Activated CD8-positive, alpha-beta memory T cell treated with anti-CD3 and anti-CD28 coated beads for 4 hours (primary cell): ENCODE measurements at places on chromosomes 4 and X.

- no peak for DNase-seq
Measured at GRCh38 chrX:103932133-103932532, 30.3 kb upstream of the TMSB15B start.

DNA sequence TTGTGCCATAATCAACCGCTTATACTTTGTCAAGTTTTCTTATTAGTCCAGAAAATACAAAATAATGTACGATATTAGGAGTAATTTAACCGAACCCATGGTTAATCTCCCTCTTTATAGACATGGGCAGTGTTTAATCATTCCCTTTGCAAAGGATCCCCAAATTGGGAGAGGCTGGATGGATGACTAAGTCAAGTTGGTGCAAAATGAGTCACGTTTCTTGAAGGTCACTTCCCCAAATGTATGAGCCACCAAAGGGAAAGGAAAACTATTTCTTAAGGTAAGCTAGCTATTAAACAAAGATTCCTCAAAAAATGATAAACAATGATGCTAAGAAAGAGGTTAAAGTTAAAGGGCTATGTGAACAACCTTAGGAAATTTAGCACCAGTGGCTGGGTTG, 17.5 kb downstream of the MAML3 start:
- no peak for DNase-seq

DNA sequence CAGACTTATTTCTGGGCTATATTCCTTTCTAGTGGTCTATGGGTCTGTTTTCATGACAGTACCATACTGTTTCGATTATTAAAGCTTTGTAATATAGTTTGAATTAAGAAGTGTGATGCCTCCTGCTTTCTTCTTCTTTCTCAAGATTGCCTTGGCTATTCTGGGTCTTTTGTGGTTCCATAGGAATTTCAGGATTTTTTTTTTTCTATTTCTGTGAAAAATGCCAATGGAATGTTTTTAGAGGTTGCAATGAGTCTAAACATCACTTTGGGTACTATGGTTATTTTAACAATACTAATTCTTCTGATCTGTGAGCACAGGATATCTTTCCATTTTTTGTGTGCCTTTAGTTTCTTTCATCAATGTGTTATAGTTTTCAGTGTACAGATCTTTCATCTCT, 204.3 kb upstream of the HCCS start:
- no peak for DNase-seq

DNA sequence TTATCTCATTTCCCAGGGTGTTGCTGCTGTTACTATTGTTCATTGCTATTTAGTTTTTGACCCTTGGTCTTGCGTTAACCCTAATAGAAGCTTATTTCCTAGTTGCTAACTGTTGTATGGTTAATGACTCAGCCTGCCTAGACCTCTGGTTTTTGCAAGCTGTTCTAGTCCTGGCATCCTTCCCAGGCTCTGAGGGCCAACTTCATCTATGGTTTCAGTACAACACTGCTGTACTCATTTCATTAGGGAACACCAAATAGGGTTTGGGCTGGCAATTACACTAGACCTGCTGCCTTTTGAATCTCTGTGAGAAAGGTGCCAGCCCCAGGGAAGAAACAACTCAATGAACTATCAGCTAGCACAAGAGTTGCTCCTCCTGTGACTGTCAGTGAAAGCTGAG, 59.6 kb downstream of the DCX start:
- no peak for DNase-seq

DNA sequence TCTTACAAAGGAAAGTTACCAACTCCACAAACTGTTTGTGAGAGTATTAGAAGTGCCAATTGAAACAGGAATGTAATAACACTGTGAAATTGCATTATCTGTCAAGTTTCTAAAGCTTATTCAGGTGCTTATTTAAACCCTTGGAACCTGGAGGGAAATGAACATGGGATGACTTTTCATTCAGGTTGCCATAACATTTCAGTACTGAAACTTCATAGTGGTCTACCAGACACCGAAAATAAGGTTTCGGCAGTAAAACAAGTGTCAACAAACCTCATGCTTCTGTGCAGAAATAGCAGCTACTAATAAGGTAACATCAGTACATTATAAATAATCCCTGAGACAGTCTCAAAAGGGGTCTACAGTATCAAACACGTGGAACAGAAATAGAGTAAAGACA, 890.7 kb upstream of the INTU start:
- DNase-seq = no peak

DNA sequence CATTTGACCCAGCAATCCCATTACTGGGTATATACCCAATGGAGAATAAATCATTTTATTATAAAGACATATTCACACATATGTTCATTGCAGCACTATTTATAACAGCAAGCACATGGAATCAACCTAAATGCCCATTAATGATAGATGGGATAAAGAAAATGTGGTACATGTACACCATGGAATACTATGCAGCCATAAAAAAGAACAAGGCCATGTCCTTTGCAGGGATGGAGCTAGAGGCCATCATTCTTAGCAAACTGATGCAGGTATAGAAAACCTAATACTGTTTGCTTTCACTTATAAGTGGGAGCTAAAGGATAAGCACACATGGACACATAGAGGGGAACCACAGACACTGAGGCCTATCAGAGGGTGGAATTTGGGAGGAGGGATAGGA, 22.6 kb downstream of the RASSF6 start:
- no peak for DNase-seq

DNA sequence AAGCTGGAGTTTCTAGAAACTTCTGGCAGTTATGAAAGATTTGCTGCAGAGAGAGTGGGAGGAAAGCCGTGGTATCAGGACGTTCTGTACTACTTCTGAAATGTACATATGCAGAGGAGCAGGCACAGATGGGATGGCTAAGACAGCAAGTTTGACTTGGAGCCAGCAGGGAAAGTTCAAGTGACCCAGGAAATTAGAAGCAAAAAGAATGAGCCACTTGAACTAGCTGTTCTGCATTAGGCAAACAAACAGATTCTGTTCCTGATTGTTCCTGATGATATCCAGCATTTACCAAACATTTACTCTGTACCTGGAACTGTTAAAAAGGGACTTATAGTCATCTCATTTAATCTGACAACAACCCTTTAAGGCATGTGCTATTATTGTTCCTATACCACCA, 41.4 kb upstream of the CXCL13 start:
- DNase-seq = no peak

DNA sequence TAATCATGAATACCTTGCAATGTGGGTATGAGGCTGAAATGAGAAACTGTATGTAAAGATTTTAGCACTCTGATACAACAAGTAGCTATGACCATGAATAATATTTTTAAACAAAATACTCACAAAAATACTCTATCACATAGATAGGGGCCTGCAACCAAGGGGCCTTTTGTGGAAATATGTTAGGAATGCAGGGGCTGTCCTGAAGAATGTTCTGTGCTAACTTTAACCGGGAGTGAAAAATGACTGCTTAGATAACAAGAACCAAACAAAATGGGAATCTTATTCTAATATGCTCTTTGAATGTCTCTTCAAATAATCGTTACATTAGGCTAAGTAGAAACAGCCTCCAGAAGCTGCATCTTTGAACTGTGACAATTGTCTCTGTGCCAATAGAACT, 37.9 kb upstream of the GYPA start:
- DNase-seq = no peak

DNA sequence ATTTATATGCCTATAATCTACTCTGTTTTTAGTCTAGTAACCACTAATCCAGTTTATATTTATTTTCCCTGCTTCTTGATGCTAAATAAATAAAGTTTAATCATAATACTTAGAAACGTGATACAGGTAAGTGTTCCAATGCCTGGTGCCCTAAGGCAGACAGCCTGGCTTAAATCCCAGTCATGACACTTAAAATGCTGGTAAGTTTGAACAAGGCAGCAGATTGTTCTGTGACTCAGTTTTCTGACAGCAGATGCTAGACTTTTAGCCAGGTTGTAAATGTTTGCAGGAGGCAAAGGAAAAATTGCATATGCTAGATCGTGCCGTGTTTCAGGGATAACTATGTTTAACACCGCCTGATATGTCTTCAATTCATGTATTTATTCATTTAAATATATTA, 2661.6 kb downstream of the PCDH7 start:
- no peak for DNase-seq

GRCh38 chrX:54246866-54247265, 63.8 kb upstream of the FAM120C start:
- no peak for DNase-seq

GRCh38 chr4:59945716-59946115, 1254.4 kb upstream of the ADGRL3 start:
- no peak for DNase-seq

DNA sequence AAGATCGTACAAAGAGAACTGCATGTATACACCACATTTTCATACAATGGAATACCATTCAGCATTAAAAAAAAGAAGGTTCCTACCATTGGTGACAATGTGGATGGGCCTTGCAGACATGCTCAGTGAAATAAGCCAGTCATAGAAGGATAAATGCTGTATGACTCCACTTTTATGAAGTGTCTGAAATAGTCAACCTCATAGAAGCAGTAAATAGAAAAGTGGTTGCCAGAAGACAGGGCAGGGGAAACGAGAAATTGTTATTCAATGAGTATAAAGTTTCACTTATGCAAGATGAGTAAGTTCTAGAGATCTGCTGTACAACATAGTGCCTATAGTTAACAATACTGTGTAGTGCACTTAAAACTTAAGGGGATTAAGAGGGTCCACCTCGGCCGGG, 257.5 kb upstream of the FTHL17 start:
- no peak for DNase-seq

DNA sequence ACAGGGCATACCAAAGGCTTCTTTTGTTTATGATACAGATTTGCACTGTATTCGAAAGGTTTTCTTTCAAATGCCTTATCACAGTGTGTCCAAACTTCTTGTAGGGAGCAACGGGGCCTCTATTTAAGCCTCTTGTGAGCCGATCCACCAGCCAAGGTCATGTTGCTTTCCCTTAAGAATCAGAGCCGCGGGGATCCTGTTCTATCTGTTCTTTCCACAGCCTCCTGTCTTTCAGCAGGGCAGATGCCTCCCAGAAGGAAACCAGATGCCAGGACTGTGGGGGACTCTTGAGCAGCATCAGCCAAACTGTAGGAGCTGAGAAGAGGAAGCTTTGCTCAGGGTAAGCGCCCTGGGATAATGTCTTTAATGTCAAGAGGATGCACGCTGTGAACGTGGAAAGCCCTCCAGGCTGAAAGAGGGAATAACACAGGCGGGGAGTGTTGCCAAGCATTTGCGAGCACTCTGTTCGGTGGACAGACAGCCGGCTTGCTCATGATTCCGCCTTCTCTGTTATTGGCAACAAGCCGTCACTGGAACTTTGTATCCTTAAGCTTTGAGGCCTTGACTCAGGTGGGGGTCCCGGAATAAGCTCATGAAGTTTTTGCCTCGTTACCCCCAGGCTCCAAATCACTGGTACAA, 279.8 kb upstream of the FRG1 start:
- no peak for DNase-seq

DNA sequence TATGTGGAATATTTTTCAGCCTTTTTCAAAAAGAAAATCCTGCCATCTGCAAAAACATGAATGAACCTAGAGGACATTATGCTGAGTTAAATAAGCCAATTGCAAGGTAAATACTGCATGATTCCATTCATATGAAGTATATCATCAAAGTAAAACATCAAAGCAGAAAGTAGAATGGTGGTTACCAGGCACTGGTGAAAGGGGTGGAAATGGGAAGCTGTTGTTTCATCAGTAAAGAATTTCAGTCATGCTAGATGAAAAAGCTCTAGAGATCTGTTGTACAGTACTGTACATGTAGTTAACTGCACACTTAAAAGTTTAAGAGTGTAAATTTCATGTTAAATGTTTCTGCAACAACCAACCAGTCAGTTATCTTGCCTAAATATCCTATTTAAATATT, 196.8 kb upstream of the ADGRL3 start:
- DNase-seq = no peak
